ENCODE measurements at places on chromosomes 4 and X.
A peak's percentile ranks its signal among the peaks of the same experiment; 100 is the strongest.

DNA sequence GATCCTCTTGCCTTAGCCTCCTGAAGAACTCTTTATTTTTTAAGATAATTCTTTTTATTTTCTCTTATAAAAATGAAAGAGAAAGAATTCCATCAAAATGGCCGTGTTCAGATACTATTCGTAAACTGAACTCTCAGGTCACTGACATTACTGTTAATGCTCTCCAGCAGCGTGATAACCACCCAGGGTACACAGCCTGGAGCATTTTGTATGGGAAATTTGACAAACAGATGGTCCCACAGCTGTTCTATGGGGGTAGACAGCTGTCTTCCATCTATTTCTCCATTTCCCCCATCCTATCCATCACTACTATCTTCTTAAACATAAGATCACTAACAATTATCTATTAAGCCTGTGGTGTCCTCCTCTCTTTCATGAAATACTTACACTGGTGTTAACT lies 47.8 kb downstream of the SYNPO2 start:
- no peak for DNase-seq

DNA sequence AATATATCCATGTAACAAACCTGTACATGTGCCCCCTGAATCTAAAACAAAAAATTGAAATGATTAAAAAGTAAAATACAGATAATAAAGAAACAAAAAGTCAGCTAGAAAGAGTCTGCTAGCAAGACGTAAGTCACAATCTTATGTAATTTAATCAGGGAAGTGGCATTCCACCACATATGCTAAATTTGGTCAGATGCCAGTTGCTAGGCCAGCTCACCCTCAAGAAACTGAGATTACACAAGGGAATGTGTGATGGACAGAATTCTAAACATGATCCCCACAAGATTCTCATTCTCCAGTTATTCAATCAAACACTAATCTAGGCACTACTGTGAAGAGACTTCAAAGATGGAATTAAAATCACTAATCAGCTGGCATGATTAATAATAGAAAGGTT lies 689.3 kb downstream of the CENPC start:
- DNase-seq: no peak

GRCh38 chrX:49840679-49841078 lies 11.6 kb downstream of the PAGE4 start:
- peak; percentile 45 for DNase-seq

- no peak for DNase-seq
Observed at GRCh38 chr4:165519591-165519990, 140.8 kb downstream of the CPE start.

DNA sequence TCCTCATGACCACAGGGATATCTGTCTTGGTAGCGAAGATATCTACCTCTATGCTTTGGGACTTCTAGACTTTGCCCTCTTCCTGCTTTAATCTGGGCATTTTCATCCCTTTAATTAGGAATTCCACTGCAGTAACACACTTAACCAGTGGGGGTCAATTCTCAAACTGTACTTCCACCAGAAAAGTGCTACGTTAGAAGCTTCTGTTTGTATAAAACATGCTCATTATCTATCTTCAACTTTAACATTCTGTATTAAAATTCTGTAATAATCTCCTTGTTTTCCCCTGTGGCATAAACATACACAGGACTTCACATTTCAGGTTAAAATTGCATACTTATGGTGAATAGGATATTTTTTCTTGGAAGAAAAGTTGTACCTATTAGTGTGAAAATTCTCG lies 105.6 kb downstream of the AMMECR1 start:
- no peak for DNase-seq

GRCh38 chrX:129781680-129782495 lies 2.1 kb downstream of the SASH3 start:
- DNase-seq: no peak

- DNase-seq: peak; percentile 30
Observed at GRCh38 chr4:94595880-94596483, 144.2 kb downstream of the PDLIM5 start.

DNA sequence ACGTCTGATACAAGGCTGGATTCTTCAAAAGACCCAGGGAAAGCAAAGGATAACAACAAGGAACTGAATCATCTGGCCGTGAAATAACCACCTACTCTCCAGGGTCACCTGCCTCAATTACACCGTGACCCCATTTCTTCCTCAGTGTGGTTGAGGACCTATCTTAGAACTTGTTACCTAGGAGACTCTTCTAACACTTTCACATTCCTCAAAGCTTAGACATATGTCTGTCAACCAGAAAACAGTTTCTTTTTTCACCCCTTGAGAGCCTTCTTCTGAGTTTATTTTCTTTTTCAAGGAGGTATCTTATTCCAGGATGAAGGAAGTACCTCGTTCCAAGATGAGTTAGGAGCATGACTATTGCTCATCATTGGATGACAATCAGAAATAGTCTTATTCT lies 337.8 kb downstream of the ARHGAP24 start:
- no peak for DNase-seq

- DNase-seq: no peak
Observed at GRCh38 chr4:186724864-186725468, 1.3 kb upstream of the FAT1 start.

DNA sequence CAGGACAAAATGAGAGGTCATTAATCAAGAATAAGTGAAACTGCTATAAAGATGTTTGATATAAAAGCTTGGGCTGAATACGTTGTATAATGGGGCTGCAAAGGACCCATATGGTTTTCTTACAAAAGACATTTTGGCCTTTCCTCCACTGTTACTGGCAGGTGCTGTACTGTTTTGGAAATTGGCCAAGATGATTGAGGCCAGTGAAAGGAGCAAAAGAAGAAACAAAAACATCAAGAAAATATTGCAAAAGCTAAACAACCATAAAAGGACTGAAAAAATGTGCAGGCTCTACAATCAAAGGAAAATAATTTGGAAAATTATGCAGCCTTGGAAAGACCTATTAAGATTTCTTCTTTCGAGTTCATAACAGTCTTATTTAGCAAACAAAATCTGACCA lies 222.2 kb upstream of the PPP1R2C start:
- no peak for DNase-seq

GRCh38 chr4:113645771-113646441 lies 115.6 kb downstream of the CAMK2D start:
- peak; percentile 81 for DNase-seq

DNA sequence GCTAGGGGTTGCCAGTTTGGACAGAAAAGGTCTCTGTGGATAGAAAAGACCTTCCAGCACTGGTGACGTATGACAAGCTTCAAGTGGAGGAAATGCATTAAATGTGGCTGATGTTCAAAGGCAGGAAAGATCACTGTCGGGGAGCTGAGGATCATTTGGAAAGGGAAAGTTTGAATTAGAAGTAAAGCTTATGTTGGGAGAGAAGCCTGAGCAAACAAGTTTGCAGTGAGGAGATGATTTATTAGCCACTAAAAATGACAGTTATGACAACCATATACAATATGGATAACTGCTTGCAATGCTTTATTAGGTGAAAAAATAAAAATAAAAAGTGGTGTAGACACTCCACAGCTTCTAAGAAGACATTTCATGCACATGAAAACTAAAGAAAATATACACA lies 135.3 kb upstream of the HS3ST1 start:
- no peak for DNase-seq

DNA sequence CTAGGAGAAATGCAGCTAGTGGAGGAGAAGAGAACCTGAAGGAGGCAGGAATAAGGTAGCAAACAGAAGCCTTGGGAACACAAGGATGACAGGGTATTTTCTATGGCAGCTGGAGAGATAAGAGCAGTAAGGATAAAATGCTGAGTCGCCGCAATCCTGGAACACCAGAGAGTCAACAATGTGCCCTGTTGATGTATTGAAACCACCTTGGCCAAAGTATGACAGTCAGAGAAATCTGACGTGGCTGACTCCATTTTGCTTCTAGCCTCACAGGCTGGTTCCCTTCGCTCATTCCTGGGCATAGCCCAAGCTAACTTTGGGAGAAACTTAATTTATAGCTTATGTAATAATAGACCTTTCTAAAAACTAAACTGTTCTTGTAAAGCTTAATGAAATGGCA lies 56.6 kb upstream of the C4orf54 start:
- DNase-seq: no peak

DNA sequence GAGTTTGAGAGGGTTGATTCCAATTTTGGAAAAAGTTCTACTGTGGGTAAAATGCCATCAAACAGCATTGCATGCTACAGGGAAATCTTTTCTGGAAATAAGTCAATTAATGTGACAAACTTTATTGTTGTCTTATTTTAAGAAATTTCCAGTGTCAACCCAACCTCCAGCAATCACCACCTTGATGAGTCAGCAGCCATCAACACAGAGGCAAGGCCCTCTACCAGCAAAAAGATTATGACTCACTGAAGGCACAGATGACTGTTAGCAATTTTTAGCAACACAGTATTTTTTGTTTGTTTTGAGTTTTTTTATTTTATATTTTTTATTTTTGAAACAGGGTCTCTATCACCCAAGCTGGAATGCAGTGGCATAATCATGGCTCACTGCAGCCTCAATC lies 165.4 kb upstream of the C1QTNF7 start:
- no peak for DNase-seq

DNA sequence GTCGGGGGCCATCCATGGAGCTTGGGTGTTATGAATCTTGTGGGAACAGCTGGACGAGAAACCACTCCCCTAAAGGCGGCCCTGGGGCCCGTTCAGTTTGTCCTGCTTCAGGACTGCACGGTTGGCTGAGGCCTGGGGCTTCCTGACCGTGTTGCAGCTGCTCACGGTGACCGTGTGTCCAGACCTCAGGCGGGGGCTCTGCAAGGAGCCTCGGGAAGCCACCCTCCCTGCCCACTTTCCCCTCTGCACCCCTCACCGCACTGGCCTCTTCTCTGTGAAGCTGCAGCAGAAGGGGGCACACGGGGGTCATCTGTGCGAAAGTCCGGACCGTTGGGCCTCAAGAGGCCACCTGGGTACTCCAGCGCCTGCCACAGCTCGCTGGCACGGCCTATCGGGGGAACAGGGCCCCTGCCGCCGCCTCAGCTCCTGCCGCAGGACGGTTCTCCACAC lies 29.4 kb downstream of the UVSSA start:
- DNase-seq: no peak

DNA sequence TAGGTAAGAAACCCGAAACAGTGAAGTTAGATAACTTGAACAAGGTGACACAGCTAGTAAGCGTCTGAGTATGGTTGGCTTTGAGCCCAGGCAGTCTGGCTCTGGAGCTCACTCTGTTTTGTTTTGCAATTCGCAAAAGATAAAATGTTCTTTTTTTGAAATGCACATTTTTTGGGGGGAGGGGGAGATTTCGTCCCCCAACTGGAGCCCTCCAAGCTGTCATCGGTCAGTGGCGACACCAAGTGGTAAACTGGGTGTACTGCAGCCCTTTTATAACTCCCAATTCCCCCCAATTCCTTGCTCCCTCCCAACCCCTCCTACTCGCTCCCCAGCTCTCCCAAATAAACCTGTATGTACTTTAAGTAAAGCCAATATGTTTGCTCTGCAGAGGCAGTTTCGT lies 2.8 kb upstream of the CLCN5 start:
- DNase-seq: no peak

DNA sequence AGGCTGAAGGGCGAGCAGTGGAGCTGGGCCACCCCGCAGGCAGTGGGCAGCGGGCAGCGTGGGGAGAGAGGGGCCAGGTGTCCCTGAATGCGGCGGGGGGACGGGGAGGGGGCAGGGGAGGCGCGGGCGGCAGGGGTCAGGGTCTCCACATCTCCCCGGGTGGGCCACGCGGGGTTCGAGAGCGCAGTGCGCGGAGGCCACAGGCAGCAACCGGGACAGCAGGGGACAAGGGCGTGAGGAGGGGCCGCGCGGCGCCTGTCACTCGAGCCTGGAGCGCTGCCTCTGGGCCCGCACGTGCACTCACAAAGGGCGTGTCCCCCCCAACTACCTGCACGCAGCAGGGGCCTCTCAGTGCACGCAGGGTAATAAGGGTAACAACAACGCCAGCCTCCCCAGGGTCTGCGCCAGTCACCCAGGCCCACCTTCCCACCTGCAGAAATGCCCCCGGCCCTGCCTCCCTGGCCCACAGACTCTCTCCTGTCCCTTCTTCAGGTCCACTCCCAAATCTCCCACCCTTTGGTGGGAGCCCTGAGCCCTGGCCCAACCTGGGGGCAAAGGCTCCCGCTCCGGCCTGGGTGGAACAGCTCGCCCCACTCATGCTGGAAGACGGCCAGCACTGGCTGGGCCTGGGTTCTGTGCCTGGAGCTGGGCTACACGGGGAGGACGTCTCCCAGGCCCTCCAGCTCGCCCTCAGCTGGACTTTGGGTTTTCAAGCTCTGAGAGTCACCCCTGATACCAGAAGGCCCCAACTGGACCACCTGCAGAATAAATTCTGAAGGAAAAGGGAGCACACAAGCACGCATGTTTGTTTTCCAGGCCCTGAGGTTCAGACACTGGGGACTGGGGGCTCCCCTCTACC lies 53.2 kb downstream of the ZFYVE28 start:
- no peak for DNase-seq

DNA sequence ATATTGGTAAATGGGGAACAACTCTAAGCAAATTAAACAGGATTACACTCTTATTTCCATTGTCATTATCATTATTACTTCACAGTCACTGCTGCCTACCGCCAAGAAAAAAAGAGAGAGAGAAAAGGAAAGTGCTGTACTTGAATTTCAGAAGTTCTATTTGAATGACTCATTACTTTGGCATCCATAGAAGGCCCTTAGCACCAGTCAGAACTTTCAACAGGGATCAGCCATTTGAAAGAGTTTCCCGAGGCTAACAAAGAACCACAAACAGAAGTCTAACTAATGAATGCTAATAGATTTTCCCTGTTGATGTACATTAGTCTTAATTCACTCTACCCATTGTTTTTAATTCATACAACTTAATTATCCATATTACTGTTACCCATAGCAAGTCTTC lies 116.3 kb downstream of the SHROOM4 start:
- no peak for DNase-seq

DNA sequence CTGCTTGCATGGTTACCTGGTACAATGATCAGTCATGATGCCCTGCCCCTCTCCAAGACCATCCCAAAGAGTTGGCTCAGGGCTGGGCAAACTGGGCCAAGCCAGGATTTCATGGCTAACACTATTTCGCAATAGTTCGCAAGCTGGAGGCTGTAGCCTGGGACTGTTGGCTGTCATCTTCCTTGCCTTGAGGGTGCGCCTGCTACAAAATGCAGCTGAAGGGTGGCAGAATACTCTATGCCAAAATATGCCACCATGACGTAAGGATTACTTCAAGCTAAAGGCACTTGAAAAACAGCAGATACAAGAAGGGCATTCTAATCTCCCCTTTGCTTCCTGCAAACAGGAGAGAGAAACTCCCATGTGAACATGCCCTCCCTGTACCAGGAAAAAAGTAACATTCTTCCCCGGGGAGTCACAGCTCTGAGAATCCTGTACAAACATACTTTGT lies 21.0 kb downstream of the SAT1 start:
- peak; percentile 78 for DNase-seq

DNA sequence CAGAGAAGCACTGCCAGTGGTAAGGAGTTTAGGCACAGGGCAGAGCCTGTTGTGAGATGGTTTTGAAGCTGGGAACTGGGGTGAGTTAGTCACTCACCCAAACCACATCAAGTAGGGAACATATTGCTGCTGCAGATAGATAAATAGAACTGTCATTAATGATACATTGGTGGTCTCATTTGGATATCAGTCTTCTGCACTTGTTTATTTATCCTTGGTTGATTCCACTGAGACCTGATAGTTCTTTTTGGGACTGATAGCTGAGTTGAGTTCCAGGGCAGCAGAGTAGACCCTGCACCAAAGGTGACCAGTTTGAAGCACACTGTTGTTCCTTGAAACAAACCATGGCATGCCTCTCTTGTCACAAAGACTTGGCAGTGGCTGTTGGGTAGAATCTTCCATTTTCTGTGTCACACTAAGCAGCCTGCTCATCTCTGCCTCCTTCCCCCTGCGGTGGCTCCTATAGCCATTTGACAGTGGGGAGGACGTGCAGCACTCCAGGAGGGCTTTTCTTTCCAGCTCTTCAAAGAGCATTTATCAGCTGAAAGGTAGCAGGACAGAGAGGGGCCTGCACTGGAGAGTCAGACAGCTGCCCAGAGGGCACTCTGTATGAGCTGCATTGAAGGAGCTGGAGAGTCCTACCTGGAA lies 59.7 kb upstream of the TMEM164 start:
- no peak for DNase-seq

All from NCI-H460 (cell line).